ENCODE measurements at places on chromosomes 11 and 22. TPM values are rescaled to one million over a fixed set of nuclear protein-coding genes. Genes with fewer than 3 reads are reported as not detected.

SLC25A18 gene
- not detected for total RNA-seq

HPX gene
- total RNA-seq: 1.7 TPM

OR8G5 gene
- total RNA-seq: not detected

MS4A15 gene
- total RNA-seq: not detected

SAA1 gene
- not detected for total RNA-seq

ZNF408 gene
- total RNA-seq: 17.4 TPM

ME3 gene
- total RNA-seq: 44.9 TPM

USP47 gene
- 81.0 TPM for total RNA-seq
